HCT116 (cell line): ENCODE measurements at places on chromosomes 12 and 14. TPM values are rescaled to one million over a fixed set of nuclear protein-coding genes. Genes with fewer than 3 reads are reported as not detected.

- H3K27ac ChIP-seq: no peak overlapping the region
- H3K4me3 ChIP-seq: no peak overlapping the region
These were observed 26.6 kb downstream of the FBXO34 start for GRCh38 chr14:55297611-55298499.

HOXC9 gene
- 11.3 TPM for total RNA-seq

DNA sequence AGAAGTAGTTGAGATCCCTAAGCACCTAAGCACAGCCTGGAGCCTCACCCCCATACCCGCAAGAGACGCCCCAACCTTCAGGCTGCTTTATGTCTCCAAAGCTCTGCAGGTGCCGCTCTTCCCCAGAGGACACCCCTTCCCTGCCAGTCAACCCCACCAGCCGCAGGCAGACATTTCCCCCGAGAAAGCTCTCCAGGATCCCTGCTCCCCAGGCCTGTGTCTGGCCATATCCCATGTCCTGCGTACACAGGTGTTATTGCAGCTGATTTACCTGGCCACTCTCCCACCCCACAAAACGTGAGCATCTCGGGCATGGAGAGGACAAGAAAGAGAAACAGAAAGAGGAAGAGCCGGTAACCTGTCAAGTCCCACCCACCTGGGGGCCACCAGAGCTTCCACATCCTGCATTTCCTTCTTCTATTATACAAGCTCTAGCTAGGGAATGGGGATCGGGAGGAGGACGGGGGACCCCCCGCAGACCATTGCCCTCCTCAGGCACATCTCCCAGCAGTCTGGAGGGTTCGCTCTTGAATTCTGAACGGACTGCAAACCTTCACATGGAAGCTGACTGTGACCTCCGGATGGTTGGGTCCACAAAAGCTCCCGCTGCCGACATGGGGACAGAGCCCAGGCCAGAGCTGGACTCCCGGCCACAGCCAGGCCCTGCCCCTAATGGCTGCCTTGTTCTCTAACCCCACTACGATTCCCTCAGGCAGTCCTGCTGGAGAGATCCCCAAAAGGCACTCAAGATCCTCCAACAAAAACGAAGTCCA lies 17.6 kb downstream of the CCDC88C start:
- H3K4me1 ChIP-seq: no peaks in the 10 kb centered on the region
- no peak overlapping the region for H3K27ac ChIP-seq
- no peaks in the 10 kb centered on the region for H3K36me3 ChIP-seq
- no peak for DNase-seq
- H3K27me3 ChIP-seq: no peaks in the 10 kb centered on the region

NABP2 gene
- total RNA-seq: 52.9 TPM

DNA sequence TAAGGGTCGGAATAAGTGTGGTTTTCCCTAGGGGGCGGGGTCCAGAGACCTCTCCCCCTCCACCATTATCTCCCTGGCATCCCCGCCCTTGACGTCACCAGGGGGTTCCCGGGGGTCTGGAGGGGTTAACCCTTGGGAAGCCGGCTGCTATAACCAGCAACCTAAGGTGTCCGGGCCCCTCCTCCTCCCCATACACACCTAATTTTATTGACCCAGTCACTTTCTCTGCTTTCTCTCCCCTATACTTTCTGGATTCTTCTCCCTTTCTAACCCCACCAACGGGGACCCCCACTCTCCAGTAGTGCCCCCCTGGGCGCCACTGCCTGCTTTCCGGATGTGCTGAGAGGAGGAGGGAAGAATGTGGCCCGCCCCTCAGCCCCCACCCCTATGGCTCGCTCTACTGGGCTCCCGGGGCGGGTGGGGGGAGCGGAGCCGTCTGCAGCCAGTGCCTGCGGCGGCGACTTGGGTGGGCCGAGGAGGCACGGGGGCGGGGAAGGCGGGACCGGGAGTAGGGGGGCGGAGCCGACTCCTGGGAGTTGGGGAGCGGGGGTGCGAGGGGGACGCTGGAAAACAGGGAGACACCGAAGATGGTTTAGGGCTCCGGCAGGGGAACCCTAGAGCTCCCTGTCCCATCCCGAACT lies 1.8 kb downstream of the GLI1 start:
- no peaks in the 10 kb centered on the region for H3K36me3 ChIP-seq
- no peak for DNase-seq
- peaks cover 49% of the 10 kb centered on the region for H3K4me1 ChIP-seq
- peak overlapping the region; percentile 75 for H3K4me3 ChIP-seq
- no peaks in the 10 kb centered on the region for H3K27me3 ChIP-seq
- peak overlapping the region; percentile 65 for H3K27ac ChIP-seq

DNA sequence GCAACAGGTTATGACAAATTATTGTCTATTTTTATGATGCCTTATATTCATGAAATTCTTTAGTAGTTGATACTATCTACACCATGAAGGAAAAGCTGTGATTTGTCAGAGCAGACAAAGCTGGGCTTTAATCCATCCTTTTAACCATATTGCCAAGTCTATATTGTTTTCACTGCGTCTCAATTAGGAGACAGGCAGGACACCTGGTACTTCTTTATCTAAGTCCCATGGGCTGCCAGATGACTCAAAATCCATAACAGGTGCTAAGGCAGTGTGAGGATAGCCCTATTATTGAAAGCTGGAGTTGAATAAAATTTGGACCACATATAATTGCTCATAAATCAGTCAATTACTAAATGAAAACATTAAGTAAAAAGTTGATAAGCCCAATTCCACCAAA lies 22.6 kb downstream of the INSM2 start:
- H3K27me3 ChIP-seq: no peaks in the 10 kb centered on the region
- no peaks in the 10 kb centered on the region for H3K4me1 ChIP-seq
- H3K4me3 ChIP-seq: no peak overlapping the region
- no peaks in the 10 kb centered on the region for H3K36me3 ChIP-seq
- DNase-seq: no peak

KRT85 gene
- not detected for total RNA-seq

COCH gene
- 6.7 TPM for total RNA-seq
